Eye (tissue), 1 donor: ENCODE measurements at places on chromosomes 1 and 21.

GRCh38 chr1:40299366-40300248 lies 17.5 kb downstream of the COL9A2 start:
- no peak for DNase-seq

GRCh38 chr1:30609336-30609998 lies 113.9 kb downstream of the MATN1 start:
- no peak for DNase-seq

DNA sequence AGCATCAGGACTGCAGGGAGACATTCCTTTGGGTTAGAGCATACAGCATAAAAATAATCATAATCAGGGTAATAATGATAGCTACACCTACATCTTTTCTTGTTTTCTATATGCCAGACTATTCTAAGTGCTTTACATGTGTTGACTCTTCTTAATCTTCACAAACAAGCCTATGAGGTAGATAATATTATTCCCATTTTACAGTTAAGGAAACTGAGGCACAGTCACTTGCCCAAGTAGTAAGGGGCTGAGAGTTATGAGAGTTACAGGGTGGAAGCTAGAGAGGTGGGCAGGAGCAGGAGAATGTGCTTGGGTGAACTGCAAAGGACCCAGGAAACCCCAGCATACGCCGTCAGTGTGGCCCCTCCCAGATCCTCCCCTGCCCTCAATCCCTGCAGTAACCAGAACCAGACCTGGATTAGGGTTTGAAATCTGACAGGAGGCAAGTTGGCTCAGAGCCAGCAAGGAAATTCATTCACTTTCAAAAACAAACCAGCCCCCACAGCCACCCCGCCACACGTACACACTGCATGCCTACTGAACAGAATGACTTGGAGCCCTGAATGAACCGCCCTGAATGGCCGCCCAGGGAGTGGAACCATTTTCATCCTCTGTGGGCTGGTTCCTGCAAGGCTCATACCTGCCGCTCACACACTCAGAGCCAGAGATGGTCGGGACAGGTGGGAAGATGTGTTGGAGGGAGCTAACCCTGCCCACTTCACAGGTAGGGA lies 126.1 kb downstream of the TRABD2B start:
- peak; percentile 47 for DNase-seq

- peak; percentile 74 for DNase-seq
Observed at GRCh38 chr1:21669258-21670058, at the start of gene RAP1GAP. Gene RAP1GAP (minus strand): TSS chr1:21669357. CDS start chr1:21620032, 49,325 bp downstream.

DNA sequence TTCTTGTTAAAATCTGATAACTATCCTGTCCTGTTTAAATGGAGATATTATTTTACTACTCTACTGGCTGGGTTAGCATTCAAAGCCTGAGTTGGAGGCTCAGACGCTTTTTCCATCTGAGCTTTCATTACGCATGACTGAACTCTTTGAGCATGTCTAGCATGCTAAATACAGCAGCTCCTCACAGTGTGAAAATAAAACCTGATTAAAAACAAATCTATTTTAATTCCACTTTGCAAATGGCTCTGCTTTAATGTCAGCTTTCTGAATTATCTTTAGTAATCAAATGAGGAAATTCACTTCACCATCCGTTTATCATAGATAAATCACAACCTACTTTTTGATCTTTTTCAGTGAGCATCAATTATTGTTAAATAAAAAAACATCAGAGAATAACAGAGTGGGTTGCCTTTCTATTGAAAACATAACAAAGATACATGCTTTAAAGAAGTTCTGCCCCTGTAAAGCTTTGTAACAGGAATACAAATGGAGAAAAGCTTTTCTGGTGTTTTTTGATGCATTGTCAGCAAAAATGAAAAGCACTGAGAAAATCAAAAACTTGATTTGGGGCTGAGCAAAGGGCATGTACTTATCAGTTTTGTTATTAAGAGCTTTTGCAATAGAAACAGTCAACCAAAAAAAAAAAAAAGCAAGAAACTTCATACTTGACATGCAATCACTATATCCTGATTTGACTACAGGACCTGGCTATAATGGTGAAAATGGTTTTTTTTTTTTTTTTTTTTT lies 3.5 kb upstream of the SPEN start:
- DNase-seq, result peak; percentile 94

DNA sequence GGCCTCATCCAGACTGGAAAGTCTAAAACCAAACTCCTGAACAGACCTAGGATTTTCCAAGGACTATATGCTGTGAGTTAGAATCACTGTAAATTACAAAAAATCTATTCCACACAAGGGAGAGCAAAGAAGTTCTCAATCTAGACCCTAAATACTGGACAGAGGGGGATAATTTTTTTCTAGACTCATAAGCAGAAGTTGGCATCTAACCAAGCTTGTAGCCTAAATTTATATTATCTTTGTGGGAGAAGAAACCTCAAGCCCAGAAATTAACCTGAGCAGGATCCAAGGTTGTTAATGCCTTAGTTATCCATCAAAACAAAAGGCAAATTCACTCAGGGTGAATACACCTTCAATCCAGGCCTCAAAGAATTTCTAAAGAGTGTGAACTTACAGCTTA lies 290.2 kb downstream of the SMYD3 start:
- no peak for DNase-seq

- peak; percentile 87 for DNase-seq
Observed at GRCh38 chr1:33338440-33339211, 17.7 kb upstream of the A3GALT2 start.

- no peak for DNase-seq
Observed at GRCh38 chr1:48720929-48721328, 55.8 kb downstream of the BEND5 start.

GRCh38 chr1:72282271-72283021 lies at the start of gene NEGR1:
Gene NEGR1 (minus strand): TSS chr1:72282539.
- peak; percentile 95 for DNase-seq

- DNase-seq, result peak; percentile 92
Observed at GRCh38 chr1:56229186-56229585, 350.2 kb downstream of the PLPP3 start.

- peak; percentile 77 for DNase-seq
Observed at GRCh38 chr1:50968821-50969610, 1.0 kb upstream of the CDKN2C start.

- DNase-seq, result no peak
Observed at GRCh38 chr1:7651203-7651602, 119.9 kb upstream of the VAMP3 start.

DNA sequence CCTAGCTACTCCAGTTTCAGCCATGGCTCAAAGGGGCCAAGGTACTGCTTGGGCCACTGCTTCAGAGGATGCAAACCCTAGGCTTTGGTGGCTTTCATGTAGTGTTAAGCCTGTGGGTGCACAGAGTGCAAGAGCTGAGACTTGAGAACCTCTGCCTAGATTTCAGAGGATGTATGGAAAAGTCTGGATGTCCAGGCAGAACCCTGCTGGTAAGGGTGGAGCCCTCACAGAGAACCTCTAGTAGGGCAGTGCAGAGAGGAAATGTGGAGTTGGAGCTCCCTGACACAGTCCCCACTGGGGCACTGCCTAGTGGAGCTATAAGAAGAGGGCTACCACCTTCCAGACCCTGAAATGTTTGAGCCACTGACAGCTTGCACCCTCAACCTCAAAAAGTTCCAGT lies 16.2 kb downstream of the RIIAD1 start:
- DNase-seq, result no peak

- DNase-seq, result no peak
Observed at GRCh38 chr1:91579658-91580228, 79.1 kb downstream of the CDC7 start.

GRCh38 chr1:181778640-181779260 lies 282.8 kb downstream of the ZNF648 start:
- DNase-seq, result peak; percentile 60

DNA sequence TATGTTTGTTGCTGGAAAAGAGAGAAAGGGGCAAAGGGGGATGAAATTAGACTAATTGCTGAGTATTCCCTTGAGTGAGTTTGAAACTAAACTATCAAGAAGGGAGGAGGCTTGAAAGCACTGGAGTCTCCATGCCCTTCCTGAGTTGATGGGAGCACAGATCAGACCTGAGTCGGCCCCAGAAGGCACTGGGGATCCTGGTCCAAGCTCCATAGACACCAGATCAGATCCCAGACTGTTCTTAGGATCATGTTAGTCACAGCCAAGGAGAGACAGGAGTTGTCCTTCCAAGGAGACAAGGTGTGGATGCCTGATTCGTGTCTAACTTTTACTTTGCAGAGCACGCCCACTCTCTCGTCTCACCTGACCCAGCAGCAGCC lies 152.3 kb downstream of the NR5A2 start:
- DNase-seq, result peak; percentile 26

GRCh38 chr1:203600782-203601513 lies 25.7 kb upstream of the ATP2B4 start:
- DNase-seq, result no peak

GRCh38 chr1:192726820-192727504 lies 81.9 kb upstream of the RGS2 start:
- DNase-seq, result no peak

GRCh38 chr1:30342535-30343141 lies 380.7 kb downstream of the MATN1 start:
- no peak for DNase-seq
